Activated T-cell treated with anti-CD3 and anti-CD28 coated beads, Interleukin-2, amount 50 U/mL, for 48 hours (primary cell): ENCODE measurements at places on chromosomes 12 and 14.

- peak; percentile 90 for DNase-seq
These were observed at the start of gene CDKN1B for GRCh38 chr12:12716793-12717585. CDKN1B (plus strand) TSS chr12:12717368; CDS start chr12:12717840, 472 bp downstream.

GRCh38 chr12:2834581-2835491 lies at the start of gene NRIP2:
NRIP2 (minus strand) TSS chr12:2835035; CDS start chr12:2834983, 52 bp downstream.
- no peak for DNase-seq

DNA sequence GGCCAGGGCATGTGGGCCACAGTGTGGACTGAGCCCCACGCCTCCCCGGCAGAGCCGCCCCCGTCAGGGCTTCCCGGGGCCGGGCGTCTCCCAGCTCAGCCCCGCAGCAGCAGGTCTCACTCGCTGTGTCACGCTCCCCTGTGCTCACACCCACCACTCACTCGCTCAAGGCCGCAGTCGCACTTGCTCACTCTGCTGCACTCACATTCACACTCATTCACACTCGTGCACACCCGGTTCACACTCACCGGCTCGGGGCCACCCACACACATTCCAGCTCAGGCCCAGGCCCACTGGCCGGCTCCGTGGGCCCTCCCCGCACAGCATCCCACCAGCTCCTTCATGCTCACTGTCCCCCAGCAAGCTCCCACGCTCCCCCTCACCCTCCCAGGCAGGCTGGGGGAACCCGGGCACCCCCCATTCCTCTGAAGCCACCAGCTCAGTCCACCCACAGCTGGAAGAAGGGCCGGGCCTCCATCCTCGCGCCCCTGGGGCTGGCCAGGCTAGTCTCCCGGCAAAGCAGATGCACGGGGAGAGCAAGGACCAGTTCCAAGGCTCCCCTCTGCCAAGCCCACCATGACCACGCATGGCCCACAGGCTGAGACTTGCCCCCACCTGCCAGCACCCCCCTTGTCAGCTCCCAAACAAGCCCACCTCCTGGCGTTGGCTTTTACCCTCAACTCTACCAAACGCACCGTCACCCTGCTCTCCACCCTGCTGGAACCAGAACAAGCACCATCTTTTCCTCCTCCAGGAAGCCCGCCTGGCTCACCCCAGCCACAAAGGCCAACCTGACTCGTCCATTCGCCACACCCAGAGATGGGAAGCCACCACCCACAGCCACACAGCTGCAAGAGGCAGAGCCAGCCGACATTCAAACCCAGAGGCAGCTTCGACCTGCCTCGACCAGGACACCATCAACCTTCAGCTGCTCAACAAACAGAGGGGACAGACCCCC lies 28.0 kb downstream of the NCOR2 start:
- no peak for DNase-seq

- no peak for DNase-seq
These were observed 108.2 kb upstream of the ATF7IP start for GRCh38 chr12:14257303-14257733.

DNA sequence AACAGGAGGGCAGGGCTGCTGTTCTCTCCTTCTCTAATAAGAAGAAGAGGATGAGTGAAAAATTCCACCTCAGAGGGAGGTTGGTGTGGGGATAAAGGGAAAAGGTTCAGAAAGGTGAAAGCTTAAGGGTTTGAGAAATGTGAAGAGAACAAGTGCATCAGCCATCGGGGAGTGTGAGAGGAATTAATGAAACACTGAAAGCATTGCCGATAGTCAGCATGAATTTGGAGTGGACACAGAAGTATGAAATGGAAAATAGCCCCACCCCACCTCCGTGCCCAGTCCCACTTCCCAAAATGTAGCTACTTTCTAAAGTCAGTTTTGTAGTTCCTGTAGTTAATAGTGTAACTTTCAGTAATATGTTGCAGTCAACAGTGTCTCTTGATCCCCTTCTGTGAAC lies 33.4 kb downstream of the DIP2B start:
- DNase-seq = no peak

DNA sequence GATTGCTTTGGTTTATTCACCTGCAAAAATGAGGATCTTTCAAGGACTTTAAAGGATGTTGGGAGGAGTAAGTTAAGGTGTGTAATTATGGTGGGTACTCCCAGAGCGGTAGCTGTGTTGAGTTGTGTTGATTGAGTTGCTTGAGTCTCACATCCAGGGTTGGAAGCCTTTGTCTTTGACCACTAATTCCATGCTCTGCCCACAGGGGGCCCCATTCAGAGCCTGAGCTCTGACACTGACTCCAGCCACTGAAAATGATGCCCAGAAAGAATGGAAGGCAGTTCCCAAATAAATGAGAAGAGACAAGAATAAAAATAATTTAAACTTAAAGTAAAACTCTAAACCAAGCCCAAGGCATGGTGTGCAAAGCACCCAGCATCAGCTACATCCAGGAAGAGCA lies 237.4 kb upstream of the PWP1 start:
- DNase-seq = no peak

- no peak for DNase-seq
These were observed 33.2 kb upstream of the STRN3 start for GRCh38 chr14:31059152-31059924.

GRCh38 chr12:97292588-97292987 lies 170.0 kb upstream of the RMST start:
- DNase-seq = no peak
